ENCODE measurements at places on chromosomes 1 and 21. TPM values are rescaled to one million over a fixed set of nuclear protein-coding genes. Genes with fewer than 3 reads are reported as not detected.

Gene MAEL
- not detected for total RNA-seq

Gene C1orf122
- 70.0 TPM for total RNA-seq

Gene MIS18A
- 14.5 TPM for total RNA-seq

Gene GFI1
- 1.1 TPM for total RNA-seq

Gene INKA2
- 4.0 TPM for total RNA-seq

Gene ETV3L
- not detected for total RNA-seq

Gene DYNLT5
- not detected for total RNA-seq

Gene CATSPERE
- total RNA-seq, result not detected

Gene FNDC5
- 0.23 TPM for total RNA-seq

Gene IGSF3
- total RNA-seq, result 34.2 TPM
